Suprapubic skin (tissue), 4 donors: ENCODE measurements at places on chromosomes 1 and 21. TPM values are rescaled to one million over a fixed set of nuclear protein-coding genes. Genes with fewer than 3 reads are reported as not detected.

GRCh38 chr1:112239683-112240330 lies 156.2 kb upstream of the CTTNBP2NL start:
- DNase-seq: no peak
- peaks cover 2% of the 10 kb centered on the region for H3K27me3 ChIP-seq
- H3K4me3 ChIP-seq: no peak overlapping the region
- H3K27ac ChIP-seq: no peak overlapping the region
- H3K36me3 ChIP-seq: no peaks in the 10 kb centered on the region

DNA sequence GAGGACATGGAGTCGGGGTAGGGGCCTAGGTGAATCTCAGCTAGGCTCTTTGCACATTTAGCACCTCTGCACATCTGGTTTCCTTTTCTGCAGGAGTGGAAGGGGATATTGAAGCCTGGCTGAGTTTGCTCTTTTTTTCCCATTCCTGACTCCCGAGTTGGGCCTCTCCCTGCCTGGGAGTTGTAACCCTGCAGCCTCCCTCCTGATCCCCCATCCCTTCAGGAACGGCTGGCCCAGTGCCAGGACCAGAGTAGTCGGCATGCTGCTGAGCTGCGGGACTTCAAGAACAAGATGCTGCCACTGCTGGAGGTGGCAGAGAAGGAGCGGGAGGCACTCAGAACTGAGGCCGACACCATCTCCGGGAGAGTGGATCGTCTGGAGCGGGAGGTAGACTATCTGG lies 836 bp downstream of the OLFML3 start:
- no peaks in the 10 kb centered on the region for H3K27me3 ChIP-seq
- peak overlapping the region; percentile 75 for H3K27ac ChIP-seq
- peaks cover 55% of the 10 kb centered on the region for H3K4me1 ChIP-seq
- peaks cover under 1% of the 10 kb centered on the region for H3K36me3 ChIP-seq
- no peak for DNase-seq

- peak within 1 kb of the TSS; percentile 59 for H3K27ac ChIP-seq
- H3K27me3 ChIP-seq: no peaks in the 10 kb centered on the region
- no peak within 1 kb of the TSS for H3K4me3 ChIP-seq
- DNase-seq: no peak
- H3K36me3 ChIP-seq: peaks cover 39% of the 10 kb centered on the region
Measured at GRCh38 chr1:154154534-154155191, at the start of gene NUP210L. NUP210L (minus strand) TSS chr1:154155073.

Gene SH3D21
- 16.2 TPM for total RNA-seq

Gene KISS1
- total RNA-seq: not detected

- H3K27me3 ChIP-seq: no peaks in the 10 kb centered on the region
- peak; percentile 48 for DNase-seq
- no peak overlapping the region for H3K4me3 ChIP-seq
- no peaks in the 10 kb centered on the region for H3K4me1 ChIP-seq
- H3K27ac ChIP-seq: no peak overlapping the region
- H3K36me3 ChIP-seq: no peaks in the 10 kb centered on the region
Measured at GRCh38 chr1:125065092-125065820, 3880.5 kb downstream of the SRGAP2C start.

Gene GJA8
- not detected for total RNA-seq

DNA sequence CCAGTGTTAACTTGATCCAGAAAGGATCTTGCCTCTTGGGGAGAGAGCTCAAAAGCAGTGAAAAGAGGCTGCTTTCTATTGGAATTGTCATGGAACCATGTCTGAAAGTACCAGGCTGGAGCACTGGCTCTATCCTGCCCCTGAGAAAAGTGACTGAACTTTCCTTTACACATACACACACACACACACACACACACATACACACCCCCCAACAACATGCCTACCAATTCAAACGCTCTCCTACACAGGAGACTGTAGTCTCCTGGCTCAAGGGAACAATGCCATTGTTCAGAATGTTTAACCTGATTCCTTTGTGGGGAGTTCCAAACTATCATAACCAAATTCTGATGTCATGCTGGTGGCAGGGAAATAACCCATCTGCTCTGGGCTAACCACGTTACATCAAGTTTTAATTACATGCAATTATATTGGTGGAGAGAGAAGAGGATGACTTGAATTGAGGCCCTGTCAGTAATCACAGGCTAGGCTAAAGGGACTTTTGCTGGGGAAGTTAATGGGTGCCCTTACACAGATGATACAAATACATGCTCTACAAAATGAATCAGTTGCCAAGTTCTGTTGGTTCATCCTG lies 52.3 kb upstream of the DUSP10 start:
- no peaks in the 10 kb centered on the region for H3K27me3 ChIP-seq
- no peak overlapping the region for H3K4me3 ChIP-seq
- no peaks in the 10 kb centered on the region for H3K36me3 ChIP-seq
- no peaks in the 10 kb centered on the region for H3K4me1 ChIP-seq
- DNase-seq: no peak
- no peak overlapping the region for H3K27ac ChIP-seq

GRCh38 chr1:12485231-12486058 lies 132.6 kb downstream of the DHRS3 start:
- peaks cover 32% of the 10 kb centered on the region for H3K4me1 ChIP-seq
- H3K36me3 ChIP-seq: peaks cover 11% of the 10 kb centered on the region
- no peaks in the 10 kb centered on the region for H3K27me3 ChIP-seq
- no peak overlapping the region for H3K4me3 ChIP-seq

GRCh38 chr1:107531065-107531908 lies 390.4 kb downstream of the NTNG1 start:
- H3K4me3 ChIP-seq: no peak overlapping the region
- peak overlapping the region; percentile 75 for H3K27ac ChIP-seq
- DNase-seq: no peak
- no peaks in the 10 kb centered on the region for H3K27me3 ChIP-seq

Gene LYPD8
- not detected for total RNA-seq

Gene KRTAP21-3
- not detected for total RNA-seq

GRCh38 chr1:43569175-43569574 lies 38.5 kb downstream of the PTPRF start:
- H3K4me3 ChIP-seq: no peak overlapping the region
- peaks cover 38% of the 10 kb centered on the region for H3K36me3 ChIP-seq
- H3K27ac ChIP-seq: no peak overlapping the region
- peaks cover 43% of the 10 kb centered on the region for H3K4me1 ChIP-seq
- no peaks in the 10 kb centered on the region for H3K27me3 ChIP-seq

Gene RGL1
- 10.9 TPM for total RNA-seq

GRCh38 chr1:167043752-167044488 lies 46.3 kb downstream of the GPA33 start:
- no peak for DNase-seq
- no peaks in the 10 kb centered on the region for H3K36me3 ChIP-seq
- peak overlapping the region; percentile 46 for H3K4me3 ChIP-seq
- peaks cover 13% of the 10 kb centered on the region for H3K4me1 ChIP-seq
- peaks cover 20% of the 10 kb centered on the region for H3K27me3 ChIP-seq

- H3K4me3 ChIP-seq: no peak overlapping the region
- DNase-seq: no peak
Measured at GRCh38 chr1:237861944-237862343, 28.8 kb downstream of the ZP4 start.

- peaks cover 97% of the 10 kb centered on the region for H3K27me3 ChIP-seq
- no peak overlapping the region for H3K27ac ChIP-seq
- peaks cover 44% of the 10 kb centered on the region for H3K4me1 ChIP-seq
- H3K4me3 ChIP-seq: peak overlapping the region; percentile 52
- no peak for DNase-seq
Measured at GRCh38 chr1:200041337-200042118, 14.0 kb downstream of the NR5A2 start.

- H3K27me3 ChIP-seq: no peaks in the 10 kb centered on the region
- no peak for DNase-seq
- no peaks in the 10 kb centered on the region for H3K36me3 ChIP-seq
Measured at GRCh38 chr1:172661107-172661506, 2.2 kb downstream of the FASLG start.

- peaks cover 3% of the 10 kb centered on the region for H3K4me1 ChIP-seq
- H3K27me3 ChIP-seq: no peaks in the 10 kb centered on the region
- H3K36me3 ChIP-seq: no peaks in the 10 kb centered on the region
Measured at GRCh38 chr1:159991513-159991912, 37.5 kb upstream of the SLAMF9 start.

DNA sequence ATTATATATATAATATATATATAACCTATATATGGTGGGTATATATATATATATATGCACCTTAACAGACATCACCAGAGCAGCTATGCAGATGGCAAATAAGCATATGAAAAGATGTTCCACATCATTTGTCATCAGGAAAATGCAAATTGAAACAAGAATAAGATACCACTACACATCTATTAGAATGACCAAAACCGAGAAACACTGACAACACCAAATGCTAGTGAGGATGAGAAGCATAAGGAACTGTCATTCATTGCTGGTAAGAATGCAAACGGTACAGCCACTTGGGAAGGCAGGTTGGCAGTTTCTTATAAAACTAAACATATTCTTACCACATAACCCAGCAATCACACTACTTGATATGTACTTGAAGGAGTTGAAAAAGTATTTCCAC lies 219.8 kb upstream of the PRMT6 start:
- H3K4me1 ChIP-seq: no peaks in the 10 kb centered on the region
- H3K4me3 ChIP-seq: no peak overlapping the region
- no peak overlapping the region for H3K27ac ChIP-seq

- H3K4me3 ChIP-seq: no peak overlapping the region
- no peaks in the 10 kb centered on the region for H3K4me1 ChIP-seq
- no peaks in the 10 kb centered on the region for H3K27me3 ChIP-seq
- no peak for DNase-seq
Measured at GRCh38 chr1:233005703-233006102, 55.3 kb downstream of the NTPCR start.

- no peak overlapping the region for H3K4me3 ChIP-seq
- no peak for DNase-seq
- no peaks in the 10 kb centered on the region for H3K4me1 ChIP-seq
- no peaks in the 10 kb centered on the region for H3K27me3 ChIP-seq
Measured at GRCh38 chr1:177472567-177472966, 301.8 kb downstream of the BRINP2 start.

Gene G0S2
- 51.8 TPM for total RNA-seq

DNA sequence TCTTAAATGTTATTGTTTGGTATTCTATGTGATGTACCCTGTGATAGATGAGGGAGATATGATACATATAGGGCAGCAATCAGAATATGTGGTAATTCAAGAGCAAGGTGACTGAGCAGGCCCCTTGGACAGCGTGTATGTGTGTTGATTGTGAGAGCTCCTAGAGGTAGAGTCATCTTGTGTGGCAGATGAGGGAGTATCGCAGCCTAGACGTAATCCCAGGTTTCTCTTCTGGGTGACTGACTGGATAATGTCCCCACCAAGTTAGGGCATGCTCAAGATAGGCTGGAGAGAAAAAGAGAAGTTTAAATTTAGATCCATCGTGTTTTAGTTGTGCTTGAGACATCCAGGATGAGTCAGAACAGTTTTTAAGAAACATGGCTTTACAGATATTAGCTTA lies 185.3 kb downstream of the ZP4 start:
- no peaks in the 10 kb centered on the region for H3K36me3 ChIP-seq
- no peak for DNase-seq
- no peaks in the 10 kb centered on the region for H3K27me3 ChIP-seq
- no peak overlapping the region for H3K27ac ChIP-seq
- H3K4me3 ChIP-seq: no peak overlapping the region

Gene NBPF3
- 8.2 TPM for total RNA-seq

Gene SPATA46
- not detected for total RNA-seq

DNA sequence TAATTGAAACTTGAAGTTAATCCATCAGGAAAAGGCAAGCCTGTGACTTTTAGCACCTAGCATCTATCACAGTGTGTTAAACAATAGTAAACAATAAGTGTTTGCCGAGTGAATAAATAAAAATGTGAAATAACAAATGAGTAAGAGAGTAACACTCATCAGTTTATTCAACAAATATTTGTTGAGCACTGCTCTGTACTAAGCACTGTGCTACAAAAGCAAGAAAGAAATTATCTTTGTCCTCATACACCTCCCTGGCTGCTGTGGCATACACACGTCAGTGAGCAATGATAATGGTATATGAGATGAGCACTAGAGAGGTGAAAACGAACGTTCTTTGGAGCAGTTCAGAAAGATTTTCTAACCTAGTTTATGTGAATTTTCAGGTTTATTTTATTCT lies 295.0 kb upstream of the LRRC7 start:
- H3K4me1 ChIP-seq: no peaks in the 10 kb centered on the region
- no peak overlapping the region for H3K4me3 ChIP-seq
- DNase-seq: no peak
- H3K27me3 ChIP-seq: no peaks in the 10 kb centered on the region

DNA sequence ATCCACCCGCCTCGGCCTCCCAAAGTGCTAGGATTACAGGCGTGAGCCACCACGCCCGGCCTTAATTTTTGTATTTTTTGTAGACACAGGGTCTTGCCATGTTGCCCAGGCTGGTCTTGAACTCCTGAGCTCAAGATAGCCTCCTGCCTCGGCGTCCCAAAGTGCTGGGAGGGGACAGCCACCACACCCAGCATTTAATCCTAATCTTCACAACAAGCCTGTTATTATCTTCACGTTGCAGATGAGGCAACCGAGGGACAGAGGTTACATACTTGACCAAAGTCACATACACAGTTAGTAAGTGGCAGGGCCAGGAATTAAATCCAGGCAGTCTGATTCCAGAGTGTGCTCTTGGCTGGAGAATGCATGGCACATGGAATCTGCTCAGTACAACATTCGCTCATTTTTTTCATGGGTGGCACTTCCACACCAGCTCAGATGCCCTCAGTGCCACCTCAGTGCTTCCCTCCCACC lies 4.8 kb upstream of the GPR37L1 start:
- DNase-seq: no peak
- H3K4me3 ChIP-seq: no peak overlapping the region
- no peaks in the 10 kb centered on the region for H3K36me3 ChIP-seq
- H3K27me3 ChIP-seq: no peaks in the 10 kb centered on the region
- H3K4me1 ChIP-seq: peaks cover 13% of the 10 kb centered on the region

Gene CD5L
- not detected for total RNA-seq

DNA sequence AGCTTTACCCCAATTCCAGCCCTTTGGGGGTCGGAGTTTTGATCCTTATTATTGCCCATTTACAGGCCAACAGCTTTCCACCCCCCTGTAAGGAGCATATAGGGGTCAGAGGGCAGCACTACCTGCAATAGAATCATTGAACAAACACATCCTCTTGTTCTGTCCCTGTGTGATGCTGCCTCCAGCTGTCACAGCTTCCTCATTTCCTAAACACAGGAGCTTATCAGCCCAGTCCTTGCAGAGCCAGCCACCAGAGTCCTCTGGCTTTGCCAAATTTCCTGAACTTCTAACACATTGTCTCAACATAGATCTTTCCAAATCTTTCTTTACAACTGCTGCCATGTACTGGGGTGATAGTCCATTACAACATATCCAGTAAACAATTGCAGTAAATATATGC lies 32.8 kb upstream of the PTBP2 start:
- no peak for DNase-seq
- H3K4me1 ChIP-seq: no peaks in the 10 kb centered on the region
- no peak overlapping the region for H3K4me3 ChIP-seq
- no peak overlapping the region for H3K27ac ChIP-seq

DNA sequence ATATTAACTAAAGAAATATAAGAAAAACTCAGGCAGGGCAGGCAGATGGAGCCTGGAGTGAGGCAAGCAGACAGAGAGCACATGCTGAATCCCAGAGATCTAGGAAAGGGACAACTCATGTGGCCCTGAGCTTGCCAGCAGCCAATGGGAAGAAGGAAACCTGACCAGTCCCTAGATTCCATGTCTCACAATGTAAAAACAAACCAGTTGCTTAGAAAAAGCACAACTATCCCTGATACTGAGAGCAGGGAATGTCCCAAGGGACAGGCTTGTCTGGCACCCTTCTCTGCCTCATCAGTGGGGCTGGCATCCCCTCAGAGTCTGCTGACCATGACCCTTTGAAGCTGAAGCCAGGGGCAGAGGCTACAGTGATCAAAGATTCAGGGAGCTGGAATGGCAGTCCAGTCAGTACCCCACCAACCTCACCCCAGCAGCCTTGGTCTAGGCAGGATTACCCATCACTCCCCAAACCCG lies 27.8 kb downstream of the HSPG2 start:
- no peaks in the 10 kb centered on the region for H3K27me3 ChIP-seq
- no peaks in the 10 kb centered on the region for H3K36me3 ChIP-seq
- peak overlapping the region; percentile 88 for H3K27ac ChIP-seq
- no peak for DNase-seq
